ENCODE measurements at places on chromosomes 16 and 17. TPM values are rescaled to one million over a fixed set of nuclear protein-coding genes. Genes with fewer than 3 reads are reported as not detected.

GRCh38 chr17:41813152-41813680 is 412 bp downstream of the FKBP10 start:
- peak overlapping the region; percentile 60 for H3K4me3 ChIP-seq
- H3K36me3 ChIP-seq: no peaks in the 10 kb centered on the region
- no peak for ATAC-seq
- H3K27ac ChIP-seq: peak overlapping the region; percentile 51
- no peaks in the 10 kb centered on the region for H3K27me3 ChIP-seq

GRCh38 chr17:34850964-34851363 is 110.3 kb downstream of the CCT6B start:
- no peak overlapping the region for H3K4me3 ChIP-seq
- H3K27ac ChIP-seq: no peak overlapping the region
- H3K27me3 ChIP-seq: no peaks in the 10 kb centered on the region

- no peak overlapping the region for H3K4me3 ChIP-seq
- H3K36me3 ChIP-seq: no peaks in the 10 kb centered on the region
- ATAC-seq: no peak
Observed at GRCh38 chr17:64635647-64636305, 26.3 kb downstream of the SMURF2 start.

GRCh38 chr16:69321080-69321479 is 9.3 kb downstream of the PDF start:
- peaks cover 100% of the 10 kb centered on the region for H3K36me3 ChIP-seq
- ATAC-seq: no peak
- no peak overlapping the region for H3K27ac ChIP-seq
- H3K4me3 ChIP-seq: no peak overlapping the region
- no peaks in the 10 kb centered on the region for H3K27me3 ChIP-seq

DNA sequence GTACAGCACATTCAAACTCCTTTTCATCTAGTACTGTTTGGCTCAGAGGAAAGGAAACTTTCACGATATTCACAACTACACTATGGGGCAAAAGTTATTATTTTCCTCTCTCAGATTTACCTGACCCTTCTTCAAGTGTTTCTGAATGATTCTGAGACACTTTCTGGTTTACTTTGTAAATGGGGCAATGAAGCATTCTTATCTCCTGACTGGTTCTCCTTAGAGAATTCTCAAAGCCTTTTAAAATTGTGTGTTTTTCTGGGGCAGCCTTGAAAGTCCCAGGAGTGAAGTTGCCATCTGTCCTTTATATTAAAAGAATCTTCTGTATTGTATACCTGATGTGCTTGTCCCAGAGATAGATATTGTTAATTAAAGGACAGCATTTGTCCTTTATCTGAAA is 264.9 kb downstream of the FTO start:
- H3K36me3 ChIP-seq: no peaks in the 10 kb centered on the region
- H3K27ac ChIP-seq: no peak overlapping the region
- H3K27me3 ChIP-seq: no peaks in the 10 kb centered on the region
- no peaks in the 10 kb centered on the region for H3K4me1 ChIP-seq

The TEX14 gene
- 0.13 TPM for total RNA-seq

DNA sequence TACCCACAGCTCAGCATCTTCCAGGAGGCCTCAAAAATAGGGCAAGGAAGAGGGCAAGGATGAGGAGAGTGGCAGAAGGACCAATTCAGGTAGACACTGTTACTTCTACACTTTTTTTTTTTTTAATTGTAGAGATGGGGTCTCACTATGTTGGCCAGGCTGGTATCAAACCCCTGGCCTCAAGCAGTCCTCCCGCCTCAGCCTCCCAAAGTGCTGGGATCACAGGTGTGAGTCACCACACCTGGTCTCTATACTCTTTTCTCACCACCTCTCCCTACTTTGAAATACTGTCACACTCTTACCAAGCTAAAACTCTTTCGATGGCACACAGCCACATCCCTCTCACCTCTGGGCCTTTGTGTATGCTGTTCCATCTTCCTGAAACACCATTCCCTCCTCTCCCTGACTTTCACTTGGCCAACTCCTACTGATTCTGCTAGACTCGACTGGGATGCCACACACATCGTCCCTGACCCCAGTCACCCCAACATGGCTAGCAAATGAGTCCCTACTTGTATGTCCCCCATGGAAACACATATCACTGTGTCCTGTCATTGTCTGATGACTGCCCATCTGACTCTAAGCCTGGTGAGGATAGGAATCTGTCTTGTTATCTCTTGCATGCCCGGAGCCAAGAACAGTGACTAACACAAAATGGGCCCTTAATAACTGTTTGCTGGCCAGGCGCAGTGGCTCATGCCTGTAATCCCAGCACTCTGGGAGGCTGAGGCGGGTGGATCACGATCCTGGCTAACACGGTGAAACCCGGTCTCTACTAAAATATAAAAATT is 7.2 kb upstream of the SLC43A2 start:
- H3K4me1 ChIP-seq: no peaks in the 10 kb centered on the region
- no peaks in the 10 kb centered on the region for H3K27me3 ChIP-seq
- H3K36me3 ChIP-seq: peaks cover 28% of the 10 kb centered on the region
- no peak overlapping the region for H3K27ac ChIP-seq
- no peak for ATAC-seq

- no peaks in the 10 kb centered on the region for H3K27me3 ChIP-seq
- no peaks in the 10 kb centered on the region for H3K36me3 ChIP-seq
- no peak overlapping the region for H3K4me3 ChIP-seq
- no peaks in the 10 kb centered on the region for H3K4me1 ChIP-seq
- ATAC-seq: peak; percentile 63
Observed at GRCh38 chr16:89534252-89534756, 26.1 kb downstream of the SPG7 start.

Measured in gastroesophageal sphincter (tissue), 4 donors.